ENCODE measurements at places on chromosomes 1 and 21. TPM values are rescaled to one million over a fixed set of nuclear protein-coding genes. Genes with fewer than 3 reads are reported as not detected.

The WNT9A gene
- 3.5 TPM for total RNA-seq

The INAVA gene
- total RNA-seq = 0.36 TPM

GRCh38 chr1:25856856-25857255 is 2.4 kb downstream of the AUNIP start:
- H3K4me1 ChIP-seq = no peaks in the 10 kb centered on the region
- no peaks in the 10 kb centered on the region for H3K27me3 ChIP-seq
- no peak overlapping the region for H3K4me3 ChIP-seq
- H3K27ac ChIP-seq = no peak overlapping the region
- H3K36me3 ChIP-seq = no peaks in the 10 kb centered on the region

DNA sequence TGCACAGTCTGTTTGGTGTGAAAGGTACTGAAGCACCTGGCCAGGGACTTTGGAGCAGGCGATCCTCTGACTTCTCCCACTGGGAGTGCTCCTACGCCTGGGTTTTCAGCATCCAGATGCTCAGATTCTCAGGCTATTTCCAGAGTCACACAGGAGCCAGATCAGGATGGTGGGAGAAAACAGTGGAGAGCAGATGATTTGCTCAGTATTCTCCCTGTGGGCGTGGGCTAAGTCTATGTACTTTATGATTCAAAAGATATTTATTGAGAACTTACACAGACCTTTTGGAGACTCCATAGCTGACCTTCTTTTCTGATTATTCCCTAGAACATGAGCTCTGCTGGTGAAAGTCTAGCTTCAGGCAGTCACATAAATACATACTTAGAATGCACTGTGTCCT is 134.6 kb downstream of the TENT5C start:
- H3K27ac ChIP-seq = no peak overlapping the region
- no peak overlapping the region for H3K4me3 ChIP-seq
- H3K27me3 ChIP-seq = no peaks in the 10 kb centered on the region
- DNase-seq = no peak

DNA sequence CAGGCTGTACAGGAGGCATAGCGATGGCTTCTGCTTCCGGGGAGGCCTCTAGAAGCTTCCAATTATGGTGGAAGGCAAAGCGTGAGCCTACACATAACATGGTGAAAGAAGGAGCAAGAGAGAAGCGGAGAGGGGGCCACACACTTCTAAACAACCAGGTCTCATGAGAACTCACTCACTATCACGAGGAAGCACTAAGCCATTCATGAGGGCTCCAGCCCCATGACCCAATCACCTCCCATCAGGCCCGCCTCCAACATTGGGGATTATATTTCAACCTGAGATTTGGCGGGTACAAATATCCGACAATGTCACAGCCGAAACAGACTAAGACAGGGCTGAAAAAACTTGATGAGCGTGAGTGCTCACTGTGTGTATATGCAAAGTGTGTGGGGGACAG is 89.3 kb upstream of the CNIH3 start:
- H3K36me3 ChIP-seq = no peaks in the 10 kb centered on the region
- no peaks in the 10 kb centered on the region for H3K27me3 ChIP-seq
- DNase-seq = no peak
- H3K27ac ChIP-seq = no peak overlapping the region
